ENCODE measurements at places on chromosomes 5 and 9.

DNA sequence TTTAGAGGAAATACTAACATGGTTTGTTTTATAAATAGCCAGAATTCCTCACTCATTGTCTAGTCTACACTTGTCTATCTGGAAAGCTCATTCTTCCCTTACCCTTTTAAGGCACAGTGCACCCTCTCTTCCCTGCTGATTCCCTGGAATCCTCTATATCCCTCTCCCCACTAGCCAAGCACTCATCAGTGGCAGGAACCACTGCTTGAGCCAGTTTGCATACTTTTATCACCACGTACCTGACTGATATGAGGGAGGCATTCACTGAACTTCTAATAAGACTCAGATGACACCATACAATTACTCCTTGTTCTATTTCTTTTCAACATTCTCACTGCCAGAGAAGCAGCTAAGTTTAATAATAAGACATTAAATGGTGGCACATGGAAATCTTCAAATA lies 134.9 kb downstream of the EFNA5 start:
- no peak for DNase-seq

- DNase-seq: peak; percentile 49
Observed at GRCh38 chr5:134275822-134276221, 49.9 kb upstream of the PPP2CA start.

DNA sequence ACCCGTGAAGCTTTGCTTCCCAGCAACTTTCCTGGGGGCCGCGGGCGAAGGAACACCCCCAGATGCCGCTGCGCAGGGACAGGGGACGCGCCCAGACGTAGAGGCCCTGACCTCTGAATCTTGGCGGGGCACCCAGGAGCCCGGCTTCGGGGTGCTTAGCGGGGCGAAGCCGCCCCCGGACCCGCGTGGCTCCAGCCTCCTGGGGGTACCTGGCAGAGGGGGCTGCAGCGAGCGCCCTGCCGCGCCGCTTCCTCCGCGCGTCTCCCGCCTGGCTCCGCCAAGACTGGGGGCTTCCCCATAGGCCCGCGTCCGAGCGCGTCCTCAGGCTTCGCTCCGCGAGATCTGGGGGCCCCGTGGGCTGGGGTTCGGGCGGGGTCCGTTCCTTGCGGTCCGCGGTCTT lies 23.0 kb upstream of the ZNF782 start:
- peak; percentile 10 for DNase-seq

GRCh38 chr5:172910828-172911627 lies 48.2 kb upstream of the RPL26L1 start:
- DNase-seq: peak; percentile 97

DNA sequence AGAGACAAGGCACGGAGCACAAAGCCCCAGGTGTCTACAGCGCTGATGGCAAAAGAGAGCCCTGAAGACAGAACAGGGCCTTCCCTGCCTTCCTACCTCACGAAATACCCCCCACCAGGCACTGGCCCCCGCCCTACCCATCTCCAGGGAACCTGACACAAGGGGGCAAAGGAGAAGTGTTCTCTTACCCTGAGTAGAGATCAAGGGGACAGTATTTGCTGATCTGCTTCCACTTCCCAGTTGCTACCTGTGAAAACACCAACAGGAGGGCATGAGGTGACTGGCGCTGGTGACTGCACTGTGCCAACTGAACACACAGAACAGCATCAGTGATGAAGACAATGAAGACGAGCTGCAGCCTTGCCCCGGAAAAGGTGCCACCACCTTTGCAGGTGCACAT lies 27.4 kb downstream of the IPPK start:
- DNase-seq: no peak

DNA sequence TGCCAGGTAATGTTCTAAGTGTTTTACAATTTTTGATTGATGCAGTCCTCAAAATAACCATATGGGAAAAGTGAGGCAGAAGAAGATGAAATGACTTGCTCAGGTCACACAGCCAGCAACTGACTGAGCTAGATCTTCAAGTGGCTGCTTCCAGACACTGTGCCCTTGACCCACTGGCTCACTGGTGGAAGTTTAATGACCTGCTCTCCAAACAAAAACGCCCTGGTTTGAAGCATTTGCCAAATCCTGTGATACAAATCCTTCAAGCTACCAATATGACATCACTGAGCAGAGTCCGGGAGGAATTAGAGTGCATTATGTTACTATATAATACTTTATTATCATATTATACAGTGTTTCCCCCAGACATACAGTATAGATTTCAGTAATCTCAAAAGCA lies 459.4 kb downstream of the GADD45G start:
- DNase-seq: no peak

DNA sequence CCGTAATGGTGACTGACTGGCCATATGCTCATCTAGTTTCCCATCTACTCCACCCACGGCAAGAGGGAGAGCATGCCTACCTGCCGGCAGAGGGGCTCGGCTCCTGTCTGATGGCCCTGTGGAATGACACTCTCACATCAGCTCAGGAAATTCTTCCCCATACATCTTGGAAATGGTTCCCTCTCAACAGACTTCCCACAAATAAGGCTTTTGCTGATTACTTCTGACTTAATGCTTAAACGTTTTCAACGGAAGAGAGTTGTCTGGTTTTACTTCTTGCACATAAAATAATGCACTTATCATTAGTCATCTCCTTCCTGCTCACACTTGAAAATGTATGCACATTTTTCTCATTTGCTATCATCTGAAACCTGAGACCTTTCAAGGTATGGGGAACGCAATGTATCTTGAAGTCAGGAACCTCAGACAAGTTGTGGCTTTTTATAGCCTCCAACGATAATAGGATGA lies 129.5 kb downstream of the TTLL11 start:
- DNase-seq: peak; percentile 83

DNA sequence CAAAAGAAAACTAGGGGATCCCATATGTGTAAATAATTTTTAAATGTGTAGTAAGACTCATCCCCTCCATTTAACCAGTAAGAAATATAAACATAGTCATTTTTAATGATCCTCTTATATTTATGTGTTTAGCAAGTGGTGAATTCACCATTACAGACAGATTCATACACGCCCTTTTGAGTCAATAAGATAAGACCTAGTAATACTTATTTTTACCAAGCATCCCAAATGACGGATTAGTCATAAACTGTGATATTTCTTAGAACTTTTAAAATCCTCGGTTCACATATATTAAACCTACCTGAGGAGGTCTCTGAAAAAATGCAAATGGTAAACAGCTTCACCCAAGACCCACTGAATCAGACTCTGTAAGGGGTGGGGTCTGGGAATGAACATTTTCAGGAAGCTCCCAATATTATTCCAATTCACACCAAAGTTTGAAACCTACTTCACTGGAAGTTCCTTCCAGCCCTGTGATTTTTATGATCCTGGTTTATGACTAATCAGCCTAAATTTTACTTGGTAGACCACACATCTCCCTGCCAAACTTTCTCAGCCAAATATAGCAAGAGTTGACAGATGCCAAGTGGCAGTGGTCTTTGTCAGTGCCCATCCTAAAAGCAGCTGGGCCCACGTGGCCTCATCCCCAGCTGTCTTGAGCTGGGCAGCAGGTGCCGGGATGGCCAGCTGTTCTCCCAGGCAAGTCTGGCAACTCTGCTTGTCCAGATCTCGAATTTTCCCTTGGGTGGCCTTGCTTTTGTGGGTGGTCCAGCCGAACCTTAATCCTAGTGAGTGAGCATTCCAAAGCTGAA lies 559.0 kb upstream of the RGMB start:
- peak; percentile 20 for DNase-seq

DNA sequence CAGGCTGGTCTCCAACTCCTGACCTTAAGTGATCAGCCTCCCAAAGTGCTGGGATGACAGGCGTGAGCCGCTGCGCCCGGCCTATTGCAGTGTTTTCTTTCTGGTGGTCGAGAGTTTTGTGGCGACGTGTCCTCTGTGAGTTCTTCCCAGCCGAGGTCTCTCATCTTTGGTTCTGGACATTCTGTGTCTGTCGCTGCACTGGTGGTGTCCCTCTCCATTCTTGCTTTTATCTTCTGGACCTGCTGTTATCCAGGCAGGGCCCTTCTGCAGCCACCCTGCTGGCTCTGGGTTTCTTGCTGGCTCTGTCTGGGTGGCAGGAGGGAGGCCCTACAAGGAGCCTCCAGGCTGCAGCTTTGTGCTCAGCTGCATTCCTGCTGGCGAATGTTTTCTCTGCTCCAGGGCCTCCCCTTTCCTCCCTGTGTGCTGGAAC lies 49.1 kb upstream of the EXOC3 start:
- DNase-seq: no peak

GRCh38 chr9:89873801-89874200 lies 269.0 kb downstream of the GADD45G start:
- DNase-seq: no peak

GRCh38 chr5:150068961-150069645 lies 17.3 kb downstream of the CSF1R start:
- no peak for DNase-seq

GRCh38 chr5:123429993-123430392 lies 6.8 kb upstream of the CEP120 start:
- DNase-seq: peak; percentile 96

DNA sequence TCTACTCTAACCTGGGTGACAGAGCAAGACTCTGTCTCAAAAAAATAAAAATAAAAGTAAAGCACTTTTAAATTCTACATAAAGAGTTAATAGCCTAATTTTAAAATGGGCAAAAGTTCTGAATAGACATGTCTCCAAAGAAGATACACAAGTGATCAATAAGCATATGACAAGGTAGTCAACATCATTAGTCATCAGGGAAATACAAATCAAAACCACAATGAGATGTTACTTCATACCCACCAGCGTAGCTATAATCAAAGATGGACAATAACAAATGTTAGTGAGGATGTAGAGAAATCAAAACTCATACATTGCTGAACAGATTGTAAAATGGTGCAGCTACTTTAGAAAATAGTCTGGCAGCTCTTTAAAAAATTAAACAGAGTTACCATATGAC lies 64.1 kb downstream of the IQGAP2 start:
- no peak for DNase-seq

DNA sequence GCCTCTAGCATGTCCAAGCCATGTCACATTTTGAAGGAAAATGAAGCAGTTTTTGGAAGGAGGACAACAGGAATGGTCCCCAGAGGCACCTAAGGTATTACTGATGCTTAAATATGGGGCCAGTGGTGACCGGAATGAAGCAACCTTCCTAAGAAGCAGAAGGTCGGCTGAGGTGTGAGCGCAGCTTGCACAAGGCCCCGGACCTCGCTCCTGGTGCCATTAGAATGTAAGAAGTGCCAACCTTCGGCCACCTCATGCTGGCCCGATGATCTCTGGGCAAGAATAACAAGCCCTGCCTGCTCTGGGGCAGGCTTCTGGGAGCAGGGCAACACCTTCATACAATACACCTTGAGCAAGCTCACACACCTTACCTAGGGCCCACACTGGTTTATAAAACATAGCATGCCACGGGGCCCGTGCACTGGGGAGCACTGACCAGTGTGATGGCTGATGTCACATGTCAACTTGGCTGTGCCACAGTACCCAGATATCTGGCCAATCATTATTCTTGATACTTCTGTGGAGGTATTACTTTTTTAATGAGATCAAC lies 21.9 kb downstream of the SEMA4D start:
- DNase-seq: no peak

Data from iris pigment epithelial cell (primary cell).